Left colon (tissue), 2 donors: ENCODE measurements at places on chromosomes 12 and 14.
A peak's percentile ranks its signal among the peaks of the same experiment; 100 is the strongest.

DNA sequence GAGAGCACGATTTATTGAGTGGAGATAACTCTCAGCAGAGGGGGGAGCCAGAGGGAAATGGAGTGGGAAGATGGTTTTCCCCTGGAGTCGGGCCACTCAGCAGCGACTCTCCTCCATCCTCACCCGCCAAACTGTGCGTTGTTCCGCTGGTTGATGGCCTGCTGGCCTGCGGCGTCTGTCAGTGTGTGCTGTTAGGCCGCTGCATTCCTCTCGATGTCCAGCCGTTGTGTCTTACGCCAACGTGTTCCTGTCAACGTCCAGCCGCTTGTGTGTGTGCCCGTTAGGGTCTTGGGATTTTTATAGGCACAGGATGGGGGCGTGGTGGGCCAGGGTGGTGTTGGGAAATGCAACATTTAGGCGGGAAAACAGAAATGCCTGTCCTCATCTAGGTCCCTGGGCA is 69.2 kb downstream of the PTPRQ start:
- no peak for DNase-seq

DNA sequence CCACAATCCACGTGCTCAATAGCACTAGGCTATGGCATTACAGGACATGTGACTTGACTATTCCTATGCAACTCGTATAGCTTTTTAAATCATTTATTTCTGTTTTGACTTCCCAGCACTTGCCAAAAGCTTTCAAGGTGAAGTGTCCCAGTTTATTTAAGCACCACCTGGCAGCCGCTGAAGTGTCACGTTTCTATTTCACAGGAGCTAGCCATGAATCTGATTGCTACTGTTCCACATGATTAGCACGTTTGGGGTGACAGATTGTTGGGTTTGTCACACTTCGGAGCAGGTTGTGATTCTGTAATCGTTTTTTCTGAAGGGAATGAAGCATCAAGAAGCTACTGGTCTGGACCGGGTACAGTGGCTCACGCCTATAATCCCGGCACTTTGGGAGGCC is 39.9 kb upstream of the BICDL1 start:
- DNase-seq = no peak

DNA sequence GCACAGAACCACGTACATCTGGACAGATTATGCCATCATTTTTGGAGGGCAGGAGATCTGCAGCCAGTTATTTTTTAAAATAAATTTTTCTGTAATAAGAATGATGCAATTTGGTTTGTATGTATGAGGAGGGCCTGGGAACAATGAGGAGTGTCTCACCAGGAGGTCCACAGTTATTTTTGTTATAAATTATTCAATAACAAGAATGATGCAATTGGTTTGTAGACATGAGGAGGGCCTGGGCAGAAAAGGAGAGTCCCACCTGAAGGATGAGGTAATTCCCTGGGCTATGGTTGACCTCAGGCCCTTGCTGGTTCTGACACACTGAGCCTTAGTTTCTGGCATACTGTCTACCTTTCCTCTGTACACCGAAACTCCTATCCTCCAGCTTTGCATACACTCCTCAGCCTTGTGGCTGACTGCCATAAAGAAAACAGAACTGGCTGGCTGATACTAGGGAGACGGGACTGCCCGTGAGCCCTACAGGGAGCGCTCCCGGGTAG is 9.0 kb upstream of the DCD start:
- no peak for DNase-seq

DNA sequence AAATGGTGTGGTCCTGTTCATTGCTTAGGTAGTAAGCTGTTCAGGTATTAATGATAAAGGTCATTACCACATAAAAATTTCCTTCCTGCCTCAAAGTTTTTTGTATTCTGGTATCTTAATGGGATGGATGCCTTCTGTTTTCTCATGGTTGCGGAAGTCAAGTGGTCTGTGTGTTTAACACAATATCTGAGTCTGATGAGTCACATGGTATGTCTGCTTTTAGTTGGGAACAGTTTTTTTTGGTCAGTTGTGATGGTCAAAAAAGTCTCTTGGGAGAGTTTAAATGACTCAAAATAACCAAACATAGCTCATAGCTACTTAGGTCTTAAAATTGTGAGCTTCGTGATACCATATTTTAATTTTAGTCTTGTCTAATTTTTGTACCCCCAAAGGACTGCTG is 40.7 kb downstream of the STK38L start:
- DNase-seq = no peak

- DNase-seq = no peak
These were observed 20.6 kb downstream of the BDKRB2 start for GRCh38 chr14:96225213-96225612.

DNA sequence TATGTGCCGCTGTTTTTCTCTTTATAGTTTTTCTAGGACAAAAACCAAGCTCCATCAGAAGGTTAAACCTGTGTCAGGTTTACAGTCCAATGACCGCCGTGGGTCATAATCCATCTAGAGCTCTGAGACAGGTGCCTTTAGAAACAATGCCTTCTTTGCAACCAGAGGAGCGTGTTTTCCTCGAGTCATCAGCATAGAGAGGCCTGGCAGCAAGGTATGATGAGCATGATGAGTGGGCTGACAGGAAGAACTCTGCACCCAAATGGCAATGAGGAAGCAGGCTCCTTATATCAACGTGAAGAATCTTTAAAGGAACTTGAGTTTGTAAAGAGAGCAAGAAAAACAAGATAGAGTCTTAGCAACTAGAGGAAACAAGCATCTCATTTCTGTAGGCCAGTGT is 60.5 kb upstream of the NUDT4 start:
- DNase-seq = peak; percentile 27

GRCh38 chr14:91396959-91397815 is 20.4 kb downstream of the CCDC88C start:
- DNase-seq = peak; percentile 83
